ENCODE measurements at places on chromosomes 3 and 15.
A peak's percentile ranks its signal among the peaks of the same experiment; 100 is the strongest.

- DNase-seq: no peak
These were observed 97.3 kb downstream of the XXYLT1 start for GRCh38 chr3:195173657-195174056.

GRCh38 chr3:151426341-151426657 is 34.6 kb downstream of the IGSF10 start:
- no peak for DNase-seq

DNA sequence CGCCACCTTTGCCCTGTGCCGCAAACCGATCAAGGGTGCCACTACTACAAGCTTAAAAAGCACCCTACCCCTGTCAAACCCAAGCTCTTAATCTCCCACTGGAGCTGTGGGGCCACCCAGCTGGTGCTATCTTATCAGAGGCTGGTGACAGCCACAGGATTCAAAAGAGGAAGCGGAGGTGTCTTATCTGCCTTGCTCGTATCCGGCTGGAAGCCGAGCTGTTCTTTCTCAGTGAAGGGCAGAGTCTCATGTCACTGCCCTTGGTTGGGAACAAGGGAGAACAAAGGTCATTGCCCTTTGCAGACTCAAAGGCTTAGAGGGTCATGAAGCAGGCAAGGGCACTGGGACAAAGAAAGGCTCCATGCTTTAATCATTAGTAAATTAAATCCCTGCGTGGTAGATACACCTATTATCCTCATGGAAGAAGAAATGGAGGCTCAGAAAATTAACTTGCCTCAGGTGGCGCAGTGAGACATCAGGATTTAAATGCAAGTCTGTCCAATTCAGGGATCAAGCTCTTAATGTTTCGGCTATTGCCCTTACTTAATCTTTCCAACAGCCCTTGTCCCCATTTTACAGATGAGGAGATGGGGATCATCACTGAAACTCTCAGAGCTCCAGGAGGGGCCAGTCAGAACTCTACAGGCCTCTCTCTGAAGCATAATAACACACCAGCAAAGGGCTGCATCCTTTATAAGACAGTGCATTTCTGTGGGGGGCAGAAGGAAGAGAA is 360.0 kb upstream of the PROK2 start:
- no peak for DNase-seq

- DNase-seq: no peak
These were observed 7.4 kb downstream of the IL12A start for GRCh38 chr3:159996018-159996417.

- no peak for DNase-seq
These were observed 433.8 kb upstream of the RBMS3 start for GRCh38 chr3:28846971-28847478.

DNA sequence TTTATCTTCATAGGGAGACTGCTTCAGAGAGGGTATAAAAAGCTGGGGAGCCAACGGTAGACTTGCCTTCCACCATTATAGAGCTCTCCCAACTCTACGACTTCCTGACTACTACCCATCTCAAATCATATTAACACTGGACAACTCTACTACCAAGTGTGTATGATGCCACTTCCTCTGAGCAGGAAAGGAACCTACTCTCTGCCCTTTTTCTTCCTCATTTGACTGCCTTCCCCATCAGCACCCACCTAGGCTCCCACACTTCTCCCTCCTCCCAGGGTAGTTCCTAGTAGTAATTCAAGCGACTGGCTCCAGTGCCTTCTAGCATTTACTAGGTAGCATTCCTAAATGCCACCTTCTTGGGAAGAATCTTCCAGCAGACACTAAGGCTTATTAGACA is 24.5 kb upstream of the TBL1XR1 start:
- no peak for DNase-seq

DNA sequence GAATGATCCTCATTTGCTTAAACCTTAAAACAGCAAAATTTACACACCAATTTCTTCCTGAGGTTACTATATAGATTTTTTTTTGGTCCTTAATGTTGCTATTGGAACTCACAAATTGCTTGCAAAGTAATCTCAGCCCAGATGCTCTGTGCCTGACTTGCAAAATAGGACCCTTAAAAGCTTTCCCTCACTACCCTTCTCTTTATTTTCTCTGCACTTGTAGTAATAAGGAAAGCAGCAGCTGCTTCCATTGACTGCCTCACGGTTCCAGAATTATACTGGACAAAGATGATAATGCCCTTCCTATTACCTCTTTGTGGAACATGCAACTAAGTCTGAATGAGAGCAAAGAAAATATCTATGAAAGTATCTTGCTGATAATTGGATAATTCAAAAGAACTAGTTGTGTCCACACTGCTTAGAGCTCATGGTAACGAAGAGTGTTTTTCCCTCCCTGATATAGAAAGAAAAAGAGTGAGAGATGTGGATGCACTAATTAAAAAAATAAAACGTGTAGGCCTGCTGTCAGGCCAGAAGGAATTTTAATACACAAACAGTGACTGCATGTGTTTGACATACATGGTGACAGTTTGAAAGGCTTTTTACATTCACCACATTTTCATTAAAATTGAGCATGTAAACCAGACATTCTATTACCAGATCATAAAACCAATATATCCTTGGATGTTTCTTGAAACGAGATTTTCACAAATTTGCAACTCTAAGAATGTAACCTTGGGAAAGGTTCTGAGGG is 783.1 kb downstream of the GBE1 start:
- DNase-seq: no peak

- DNase-seq: no peak
These were observed 56.5 kb downstream of the SEMA3G start for GRCh38 chr3:52388348-52388821.

DNA sequence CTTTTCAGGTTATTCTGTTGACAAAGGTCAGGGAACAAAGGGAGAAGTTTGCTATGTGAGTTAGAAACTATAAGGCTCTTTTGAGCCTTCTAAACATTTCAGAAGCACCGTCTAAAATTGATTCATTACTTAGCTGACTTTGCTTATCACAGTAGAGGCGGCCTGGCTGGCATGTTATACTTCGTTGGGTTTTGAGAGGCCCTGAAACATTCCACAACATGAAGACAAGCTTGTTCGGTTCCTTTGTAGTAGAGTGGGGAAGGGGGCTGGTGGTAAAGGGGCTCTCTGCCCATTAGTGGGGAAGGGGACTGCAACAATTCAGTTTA is 23.6 kb downstream of the ZBTB38 start:
- DNase-seq: no peak

GRCh38 chr3:140924097-140924873 is 17.4 kb upstream of the SLC25A36 start:
- DNase-seq: no peak

- DNase-seq: peak; percentile 82
These were observed 55.4 kb downstream of the PSMD6 start for GRCh38 chr3:63967675-63968611.

DNA sequence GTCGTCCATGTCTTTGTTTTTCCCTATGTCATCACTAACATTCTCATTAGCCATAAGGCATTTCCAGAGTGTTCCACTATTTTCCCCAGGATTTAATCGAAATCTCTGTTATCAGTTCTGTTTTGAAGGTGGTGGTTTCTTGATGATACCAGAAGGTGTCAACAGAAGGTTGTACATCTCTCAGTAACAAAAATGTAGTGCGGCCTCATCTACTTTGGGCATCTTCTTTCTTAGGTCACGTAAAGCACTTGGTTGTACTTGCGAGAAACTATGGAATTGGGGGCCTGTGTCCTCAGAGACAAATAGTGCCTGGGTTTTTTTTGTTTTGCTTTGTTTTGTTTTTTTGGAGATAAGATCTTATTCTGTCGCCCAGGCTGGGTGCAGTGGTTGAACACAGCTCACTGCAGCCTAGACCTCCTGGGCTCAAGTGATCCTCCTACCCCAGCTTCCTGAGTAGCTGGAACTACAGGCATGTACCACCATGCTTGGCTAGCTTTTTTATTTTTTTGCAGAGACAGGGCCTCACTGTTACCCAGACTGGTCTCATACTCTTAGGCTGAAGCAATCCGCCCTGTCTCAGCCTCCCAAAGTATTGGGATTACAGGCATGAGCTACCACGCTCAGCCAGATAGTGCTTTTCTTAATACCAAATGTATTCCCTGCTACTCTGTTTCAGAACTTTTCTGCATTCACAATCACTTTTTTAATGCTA is 61.2 kb upstream of the FURIN start:
- DNase-seq: no peak

- no peak for DNase-seq
These were observed 31.3 kb downstream of the LDHAL6B start for GRCh38 chr15:59237924-59238331.

DNA sequence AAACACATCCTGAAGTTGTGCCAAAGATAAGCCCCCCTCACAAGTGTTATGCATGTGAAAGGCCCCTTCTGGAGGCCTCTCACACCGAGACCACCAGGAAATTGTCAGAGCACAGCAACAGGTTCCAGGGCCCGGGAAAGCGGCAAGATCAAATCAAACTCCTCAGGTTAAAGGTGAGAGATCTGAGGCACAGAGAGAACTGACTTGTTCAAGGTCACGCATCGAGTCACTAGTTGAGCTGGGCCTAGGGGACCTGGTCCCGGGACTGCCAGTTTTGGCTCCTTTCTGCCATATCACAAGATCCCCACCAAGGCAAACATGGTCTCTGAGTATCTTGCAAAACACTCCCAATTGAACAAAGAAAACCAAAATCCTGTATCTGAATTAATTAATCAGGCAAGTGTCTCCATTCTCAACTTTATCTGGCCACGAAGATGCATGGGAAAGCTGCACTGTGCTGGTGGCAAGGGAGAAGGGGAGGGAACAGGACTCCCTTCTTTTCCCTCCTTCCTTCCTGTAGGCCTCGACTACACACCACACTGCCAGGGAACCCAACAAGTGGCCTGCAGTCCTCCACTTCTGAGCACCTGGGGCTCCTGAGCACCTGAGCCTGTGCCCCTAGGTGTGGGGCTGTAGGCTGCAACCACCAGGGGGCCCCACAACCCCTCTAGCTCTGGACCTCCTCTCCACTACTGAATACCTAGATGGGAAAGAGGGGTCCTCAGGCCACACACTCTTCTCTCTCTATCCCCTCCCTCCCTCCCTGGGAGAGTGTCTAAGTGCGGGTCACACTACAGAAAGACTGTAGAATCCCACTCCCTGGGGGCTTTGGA is 37.3 kb downstream of the ANP32A start:
- DNase-seq: peak; percentile 68

GRCh38 chr15:53506370-53506769 is 253.1 kb downstream of the WDR72 start:
- no peak for DNase-seq

GRCh38 chr3:163384383-163384782 is 1693.9 kb downstream of the SI start:
- no peak for DNase-seq

GRCh38 chr3:130707902-130708601 is 38.6 kb downstream of the PIK3R4 start:
- no peak for DNase-seq

DNA sequence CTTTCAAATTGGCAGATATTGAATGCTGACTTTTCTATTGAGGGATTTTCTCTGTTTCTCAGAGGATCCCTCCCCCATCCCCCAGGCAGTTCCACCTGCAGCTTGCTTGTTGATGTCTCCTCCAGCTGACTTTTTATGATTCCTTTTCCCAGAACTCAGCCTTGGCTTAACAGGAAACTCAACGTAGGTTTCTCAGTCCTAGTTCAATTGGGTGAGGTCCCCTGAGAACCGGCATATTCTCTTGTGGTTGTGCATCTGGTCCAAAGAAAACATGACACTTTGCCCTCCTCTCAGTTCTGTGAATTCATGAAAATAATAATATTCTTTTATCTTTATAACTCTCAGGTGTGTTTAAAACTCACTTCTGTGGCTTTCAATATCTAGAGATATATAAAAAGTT is 1222.1 kb downstream of the OTOL1 start:
- DNase-seq: no peak

- no peak for DNase-seq
These were observed 13.7 kb upstream of the PTPRG start for GRCh38 chr3:61547625-61548024.

DNA sequence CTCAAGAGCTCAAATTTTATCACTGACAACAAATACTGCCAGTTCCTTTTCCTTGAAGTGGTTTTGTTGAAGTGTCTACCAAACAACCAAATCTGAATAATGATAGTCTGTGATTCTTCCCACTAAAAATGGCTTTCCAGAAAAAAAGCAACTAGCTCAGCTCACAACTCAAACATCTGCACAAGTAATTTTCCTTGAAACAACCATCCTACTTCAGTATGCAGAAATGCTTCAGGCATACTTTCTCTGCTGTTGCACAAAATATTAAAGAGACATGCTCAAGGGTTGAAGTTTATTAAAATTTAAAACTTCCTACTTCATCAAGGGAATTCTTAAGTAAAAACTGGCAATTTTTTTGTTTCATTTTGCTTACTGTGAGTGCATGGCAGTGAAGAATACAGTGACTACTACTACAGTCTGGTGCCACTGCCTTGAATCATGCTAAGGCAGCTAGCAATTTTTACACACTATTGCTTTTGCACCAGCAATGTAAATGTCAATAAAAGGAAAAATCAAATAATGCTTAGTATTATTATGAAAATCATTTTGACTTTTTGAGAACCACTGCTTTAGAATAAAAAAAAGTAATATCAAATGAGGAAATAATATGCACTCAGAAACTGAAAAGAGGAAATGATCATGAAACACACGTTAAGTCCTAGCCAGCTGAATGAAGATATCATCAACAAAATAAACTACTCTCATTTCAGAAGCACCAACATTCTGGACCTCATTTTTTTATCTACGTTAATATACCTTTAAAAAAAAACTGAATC is 33.6 kb downstream of the VPS13C start:
- DNase-seq: no peak

- no peak for DNase-seq
These were observed 514.4 kb upstream of the ARRDC4 start for GRCh38 chr15:97446138-97446537.

DNA sequence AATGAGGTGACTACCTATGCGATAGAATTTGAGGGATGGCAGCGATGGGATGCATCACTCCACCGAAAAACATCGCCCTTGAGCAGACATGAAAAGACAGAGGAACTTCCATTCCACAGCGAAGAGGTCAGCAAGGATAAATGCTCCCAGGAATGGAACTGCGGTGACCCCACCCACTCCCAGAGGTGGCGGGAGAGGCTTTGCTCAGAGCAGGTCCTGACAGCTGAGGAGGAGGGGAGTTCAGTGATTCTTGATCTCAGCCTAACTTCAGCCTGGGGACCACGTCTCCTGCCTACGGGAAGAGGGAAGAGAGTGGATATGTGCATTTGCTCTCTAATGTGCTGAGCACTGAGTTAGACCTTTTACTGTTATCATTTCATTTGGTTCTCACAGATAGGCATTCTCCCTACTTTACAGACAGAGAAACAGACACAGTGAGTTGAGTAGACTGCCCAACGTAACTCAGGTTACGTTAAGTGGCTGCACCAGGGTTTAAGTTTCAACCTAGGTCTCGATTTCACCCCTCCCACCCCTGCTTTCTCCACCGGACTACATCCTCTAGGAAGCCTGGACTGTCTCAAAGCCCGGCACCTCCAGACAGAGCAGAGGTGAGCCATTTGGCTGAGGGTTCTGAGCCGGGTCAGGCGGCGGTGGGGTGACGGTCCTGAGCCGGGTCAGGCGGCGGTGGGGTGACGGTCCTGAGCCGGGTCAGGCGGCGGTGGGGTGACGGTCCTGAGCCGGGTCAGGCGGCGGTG is 170.0 kb downstream of the RAB11A start:
- DNase-seq: no peak

GRCh38 chr3:85508659-85509058 is 549.9 kb downstream of the CADM2 start:
- DNase-seq: no peak
